Effector CD8-positive, alpha-beta T cell (primary cell): ENCODE measurements at places on chromosomes 12 and 14.

DNA sequence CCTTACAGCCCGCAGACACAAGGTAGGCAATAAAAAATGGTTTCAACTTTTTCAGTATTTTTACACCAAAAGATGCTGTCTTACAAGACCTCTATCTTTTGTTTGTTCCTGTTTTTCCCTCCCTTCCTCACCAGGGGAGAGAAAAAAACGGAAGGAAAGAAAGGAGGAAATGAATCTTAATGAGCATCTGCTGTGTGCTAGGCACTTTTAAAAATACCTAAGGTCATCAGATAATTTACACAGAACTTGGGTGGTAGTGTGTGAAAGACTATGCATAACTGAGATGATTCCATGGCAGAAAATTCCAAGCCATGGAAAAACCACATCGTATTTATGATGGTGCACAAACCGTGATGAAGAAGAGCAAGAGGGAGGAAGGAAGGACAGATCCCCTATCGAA, 121.2 kb downstream of the DIP2B start:
- no peak for DNase-seq

DNA sequence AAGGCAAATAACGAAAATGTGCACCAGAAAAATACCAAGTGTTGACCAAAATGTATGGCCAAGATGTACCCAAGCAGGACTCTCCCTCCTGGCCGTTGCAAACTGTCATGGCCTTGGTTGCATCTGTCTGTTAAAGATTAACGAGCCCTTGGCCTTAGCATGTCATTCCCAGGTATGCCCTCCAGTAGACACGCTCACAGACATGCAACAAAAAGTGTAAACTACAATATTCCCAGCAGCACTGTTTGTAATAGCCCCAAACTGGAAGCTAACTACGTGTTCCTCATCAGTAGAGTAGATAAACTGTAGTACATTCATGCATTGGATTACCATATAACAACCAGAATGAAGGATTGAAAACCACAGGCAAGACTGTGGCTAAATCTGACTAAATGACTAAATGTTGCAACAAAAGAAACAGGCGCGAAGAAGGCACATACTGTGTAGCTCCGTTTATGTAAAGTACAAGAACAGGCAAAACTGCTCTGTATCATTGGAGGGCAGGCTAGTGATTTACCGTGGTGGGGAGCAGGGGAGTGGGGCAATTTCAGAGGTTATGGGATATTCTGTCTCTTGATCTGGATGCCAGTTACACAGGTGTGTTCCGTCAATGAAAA, 232.8 kb upstream of the DIO3 start:
- no peak for DNase-seq

GRCh38 chr14:57266065-57266464, 2.6 kb downstream of the EXOC5 start:
- no peak for DNase-seq

DNA sequence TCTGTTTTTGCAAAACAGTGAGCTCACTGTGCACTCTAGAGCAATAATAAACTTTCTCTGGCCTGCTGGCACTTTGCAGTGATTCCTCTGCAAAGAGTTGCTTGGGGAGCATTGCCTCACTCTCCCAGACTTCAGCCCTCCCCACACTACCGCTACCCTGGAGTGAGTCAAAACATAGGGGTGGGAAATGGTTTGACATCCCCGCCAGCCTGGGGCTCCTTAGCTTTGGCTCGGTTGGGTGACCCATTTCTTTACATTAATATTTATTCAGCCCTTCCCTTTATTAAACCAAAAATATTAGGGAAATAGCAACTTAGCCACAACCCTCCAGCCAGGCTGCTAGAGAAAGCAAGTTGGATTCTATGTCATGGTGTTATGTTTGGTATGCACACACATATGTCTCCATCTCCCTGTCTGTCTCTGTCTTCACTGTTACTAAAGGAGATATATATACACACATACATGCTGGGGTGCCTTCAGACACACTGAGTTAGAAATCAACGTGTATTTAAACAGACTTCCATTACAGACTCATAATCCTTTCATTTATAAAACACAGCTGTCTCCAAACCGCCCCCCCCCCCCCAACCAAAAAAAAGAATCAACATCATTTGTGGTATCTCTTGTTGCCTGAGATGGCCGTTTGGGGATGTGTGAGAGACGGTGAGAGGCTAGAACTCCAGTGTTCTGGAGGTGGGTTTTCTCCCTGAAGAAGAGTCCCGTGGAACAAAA, 3.4 kb upstream of the IRF2BPL start:
- DNase-seq, result no peak

DNA sequence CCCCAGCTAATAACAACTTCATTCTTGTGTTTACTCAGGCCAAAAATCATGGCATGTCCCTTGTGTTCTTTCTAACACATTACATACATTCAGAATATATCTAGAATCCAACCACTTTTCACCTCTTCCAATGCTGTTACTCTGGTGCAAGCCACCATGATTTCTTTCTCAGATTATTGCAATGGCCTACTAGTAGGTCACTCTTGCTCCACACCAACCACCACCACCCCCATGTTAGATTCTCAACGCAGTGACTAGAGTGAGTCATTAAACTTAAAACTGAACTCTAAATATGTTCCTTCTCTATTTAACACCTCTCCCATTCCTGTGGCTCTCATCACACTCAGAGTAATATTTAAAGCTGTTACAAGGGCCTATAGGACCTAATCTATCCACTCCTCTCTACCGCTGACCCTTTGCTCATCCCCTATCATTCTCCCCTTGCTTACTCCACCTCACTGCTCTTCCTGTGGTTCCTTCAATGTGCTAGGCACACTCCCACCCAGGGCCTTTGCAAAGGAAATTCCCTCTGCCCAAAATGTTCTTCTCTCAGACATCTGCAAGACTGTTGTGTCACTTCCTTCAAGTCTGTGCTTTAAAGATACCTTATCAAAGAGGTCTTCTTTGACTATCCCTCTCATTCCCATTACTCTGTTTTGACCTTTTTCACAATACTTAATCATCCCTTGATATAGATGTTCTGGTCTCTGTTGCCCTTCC, 6.6 kb downstream of the RTN1 start:
- no peak for DNase-seq

GRCh38 chr14:60092526-60092920, 800 bp downstream of the PCNX4 start:
- DNase-seq, result no peak

DNA sequence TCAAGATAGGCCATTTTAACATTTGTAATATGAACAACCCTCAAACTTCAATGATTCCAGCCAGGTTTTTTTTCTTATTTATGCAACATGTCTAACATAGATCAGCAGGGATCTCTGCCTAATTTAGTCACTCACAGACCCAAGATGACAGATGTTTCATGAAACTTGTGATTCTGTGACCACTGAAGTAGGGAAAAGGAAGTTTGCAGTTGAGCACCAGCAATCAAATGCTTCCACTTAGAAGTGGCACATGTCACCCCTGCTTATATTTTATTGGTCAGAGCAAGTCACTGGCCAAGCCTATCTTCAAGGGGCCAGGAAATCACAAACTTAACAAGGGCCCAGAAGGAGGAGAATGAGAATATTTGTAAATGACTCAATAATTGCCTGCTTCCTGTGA, 150.6 kb downstream of the BCAT1 start:
- DNase-seq, result no peak

GRCh38 chr14:96092936-96093335, 53.8 kb downstream of the C14orf132 start:
- no peak for DNase-seq

GRCh38 chr12:91636721-91637120, 454.1 kb upstream of the DCN start:
- no peak for DNase-seq

DNA sequence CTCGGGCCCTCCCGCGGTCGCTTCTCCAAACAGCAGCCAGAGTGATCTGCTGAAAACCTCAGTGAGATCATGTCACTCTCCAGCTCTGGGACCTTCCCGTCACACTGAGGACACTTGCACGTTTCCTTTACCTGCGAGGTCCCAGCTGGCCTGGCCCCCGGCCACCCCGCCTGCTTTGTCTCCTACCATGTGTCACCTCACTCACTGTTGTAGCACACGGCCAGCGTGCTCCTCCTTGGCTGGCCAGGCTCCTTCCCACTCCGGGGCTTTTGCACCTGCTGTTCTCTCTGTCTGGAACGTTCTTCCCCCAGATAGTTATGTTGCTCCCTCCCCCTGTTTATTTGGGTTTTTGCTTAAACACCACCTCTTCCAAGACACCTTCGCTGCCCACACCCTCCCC, 199.0 kb downstream of the TSPAN9 start:
- no peak for DNase-seq

- DNase-seq, result no peak
Measured at GRCh38 chr12:48764521-48764920, 24.4 kb downstream of the ADCY6 start.

DNA sequence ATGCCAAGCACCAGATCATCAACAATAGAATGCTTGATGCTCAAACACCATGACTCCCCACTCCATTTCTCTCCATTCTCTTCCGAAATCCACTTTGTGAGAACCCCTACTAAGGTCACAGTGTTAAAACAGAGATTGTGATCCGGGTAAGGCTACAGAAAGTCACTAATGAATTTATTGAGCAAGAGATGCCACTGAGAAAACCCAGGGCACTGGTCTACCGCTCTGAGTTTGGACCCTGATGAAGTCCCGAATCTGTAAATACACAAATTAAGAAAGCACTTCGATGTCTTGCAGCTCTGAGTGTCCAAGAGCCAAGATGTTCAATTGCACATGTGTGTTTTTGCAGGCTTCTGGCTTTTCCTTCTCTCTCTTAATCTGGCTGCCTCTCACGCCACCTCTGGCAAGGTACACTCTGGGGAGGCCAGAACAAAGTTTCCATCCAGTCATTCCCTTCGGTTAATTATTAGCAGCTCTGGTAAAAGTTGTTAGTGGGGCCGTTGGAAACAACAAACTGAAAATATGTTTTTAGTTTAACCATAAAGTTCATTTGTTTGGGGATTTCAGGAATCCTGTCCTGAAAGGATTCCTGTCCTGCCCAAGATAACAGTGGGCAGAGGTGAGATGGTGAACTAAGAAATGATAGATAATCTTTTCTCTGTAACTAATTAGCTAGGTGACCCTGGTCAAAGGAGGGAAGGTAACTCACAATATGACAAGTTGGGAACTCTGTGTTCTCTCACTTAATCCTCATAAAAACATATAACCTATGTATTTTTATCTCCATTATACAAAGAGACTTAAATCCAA, 75.4 kb downstream of the BTG1 start:
- no peak for DNase-seq

DNA sequence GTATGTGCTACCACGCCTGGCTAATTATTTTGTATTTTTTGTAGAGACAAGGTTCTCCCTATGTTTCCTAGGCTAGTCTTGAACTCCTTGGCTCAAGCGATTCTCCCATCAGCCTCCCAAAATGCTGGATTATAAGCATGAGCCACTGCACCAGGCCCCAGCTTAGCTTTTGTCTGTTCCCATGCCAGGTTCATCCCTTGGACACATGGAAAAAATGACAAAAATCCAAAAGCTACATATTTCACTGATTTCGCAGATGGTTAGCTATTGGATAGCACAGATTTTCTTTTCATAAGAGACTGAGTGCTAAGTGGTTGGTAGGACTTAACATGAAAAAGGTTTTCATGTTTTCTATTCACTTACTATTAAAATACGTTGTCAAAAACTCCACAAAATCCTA, 286.6 kb upstream of the KITLG start:
- no peak for DNase-seq

DNA sequence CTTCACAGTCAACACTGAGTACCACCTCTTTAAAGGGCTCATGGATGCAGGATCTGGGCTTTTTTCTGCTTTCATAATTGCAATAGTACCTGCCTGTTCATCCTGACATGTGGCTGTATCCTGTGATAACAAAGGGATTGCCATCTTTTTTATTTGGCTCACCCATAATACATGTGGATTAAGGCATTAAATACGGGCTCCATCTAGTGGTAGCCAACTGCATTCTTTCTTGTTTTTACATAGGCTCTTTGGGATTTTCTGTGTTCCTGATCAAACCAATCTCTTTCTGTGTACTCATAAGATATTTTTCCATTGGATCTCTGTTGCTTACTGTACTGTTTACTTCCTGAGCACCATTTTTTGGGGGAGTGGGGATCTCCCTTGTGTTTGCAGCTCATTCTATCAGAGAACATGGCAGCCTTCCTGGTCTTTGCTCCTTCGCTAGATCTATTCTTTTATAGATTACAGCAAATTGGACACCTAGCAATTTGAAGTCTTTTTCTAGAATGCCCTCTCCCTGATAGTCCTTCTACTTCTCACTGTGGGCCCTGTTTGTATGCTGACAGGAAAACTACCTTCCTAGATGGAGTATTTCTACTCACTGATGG, 723.4 kb upstream of the MDGA2 start:
- DNase-seq, result no peak

DNA sequence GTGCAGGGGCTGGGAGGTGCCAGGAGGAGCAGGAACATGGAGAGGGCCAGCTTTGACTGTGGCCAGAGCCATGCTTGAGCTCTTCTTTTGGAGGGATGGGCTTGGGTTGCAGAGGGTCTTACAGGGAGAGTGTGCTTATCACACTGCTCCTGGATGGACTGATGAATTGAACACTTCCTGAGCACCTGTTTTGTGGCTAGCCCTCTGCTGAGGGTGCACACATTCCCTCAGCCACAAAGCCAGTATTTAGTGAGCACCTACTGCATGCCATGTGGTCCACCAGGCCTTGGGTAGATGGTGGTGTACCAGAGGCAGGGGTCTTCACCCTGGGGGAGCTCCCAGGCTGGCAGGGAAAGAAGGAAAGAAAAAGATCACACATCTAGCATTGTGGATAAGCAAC, 118.9 kb downstream of the SLC25A47 start:
- DNase-seq, result no peak

GRCh38 chr12:80241576-80242273, 142.4 kb downstream of the OTOGL start:
- DNase-seq, result no peak
